GM12892 (cell line): ENCODE measurements at places on chromosomes 4 and X.

- no peak for DNase-seq
Measured at GRCh38 chr4:28227764-28228163, 1367.1 kb downstream of the STIM2 start.

DNA sequence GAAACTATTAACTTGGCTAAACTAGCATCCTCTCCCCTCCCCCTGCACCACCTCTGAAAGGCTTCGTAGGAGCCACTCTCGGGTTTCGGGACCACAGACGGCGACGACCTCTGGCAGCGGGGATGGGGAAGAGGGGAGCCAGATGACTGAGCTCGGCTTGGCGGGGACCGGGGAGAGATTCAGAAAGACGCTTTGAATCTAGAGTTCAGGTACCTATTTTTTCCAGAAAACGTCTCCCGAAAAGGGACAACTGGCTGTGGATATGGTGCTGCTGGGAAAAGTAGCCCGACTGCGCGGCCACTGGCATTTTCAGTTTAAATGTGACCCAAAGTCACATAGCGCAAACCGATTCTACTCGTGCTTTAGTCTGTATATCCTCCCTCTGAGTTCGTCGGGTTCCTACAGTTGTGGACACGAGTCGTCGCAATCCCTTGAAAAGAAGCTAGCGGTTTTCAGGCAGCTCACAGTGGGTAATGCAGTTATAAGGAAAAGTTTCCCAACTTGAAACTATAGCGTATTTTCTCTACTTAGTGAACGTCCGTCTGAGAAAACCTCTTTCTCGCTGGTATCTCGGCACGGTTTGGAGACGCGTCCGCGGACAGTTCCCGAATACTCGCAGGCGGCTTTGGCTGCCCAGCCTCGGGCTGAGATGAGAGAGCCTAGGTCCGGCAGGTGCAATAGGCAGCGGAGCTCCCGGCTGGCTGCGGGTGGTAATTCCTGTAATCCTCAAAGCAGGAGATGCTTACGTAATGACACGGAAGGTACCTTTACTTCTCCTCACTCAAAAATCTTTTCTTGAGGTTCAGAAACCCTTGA lies 1.3 kb downstream of the PARM1 start:
- peak; percentile 29 for DNase-seq

DNA sequence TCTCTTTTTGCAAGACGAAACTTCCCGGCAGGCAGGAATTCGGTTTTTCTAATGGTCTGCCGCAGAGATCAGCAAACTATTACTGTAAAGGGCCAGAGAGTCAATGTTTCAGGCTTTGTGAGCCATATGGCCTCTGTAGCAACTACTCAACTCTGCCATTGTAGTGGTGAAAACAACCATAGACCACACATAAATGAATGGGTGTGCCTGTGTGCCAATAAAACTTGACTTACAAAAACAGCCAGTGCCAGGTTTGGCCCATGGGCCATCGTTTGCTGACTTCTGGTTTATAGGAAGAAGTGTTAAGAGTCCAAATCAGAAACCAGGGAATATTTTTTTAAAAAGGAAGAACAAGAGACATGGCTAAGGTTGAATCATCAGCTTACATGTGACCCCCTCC lies 163.0 kb downstream of the SH3KBP1 start:
- DNase-seq, result no peak

- no peak for DNase-seq
Measured at GRCh38 chr4:19346636-19347035, 905.1 kb upstream of the SLIT2 start.

GRCh38 chrX:31547416-31547815 lies 475.6 kb upstream of the FTHL17 start:
- no peak for DNase-seq

DNA sequence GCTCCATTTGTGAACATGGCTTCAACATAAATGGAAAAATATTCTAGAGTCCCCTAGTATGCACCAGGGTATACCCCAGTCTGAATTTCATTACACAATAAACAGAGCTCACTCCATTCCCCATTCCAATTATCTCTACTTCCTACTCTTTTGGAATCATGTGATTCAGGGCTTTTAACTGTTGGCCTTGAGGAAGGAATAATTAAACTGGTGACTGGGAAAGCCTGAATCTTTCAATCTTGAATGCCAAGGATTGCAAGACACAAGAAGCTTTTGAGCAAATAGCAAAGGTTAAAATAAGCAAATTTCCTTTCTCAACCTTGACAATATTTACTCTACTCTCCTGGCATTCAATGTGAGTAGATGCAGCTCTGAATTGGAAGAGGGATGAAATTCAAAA lies 77.5 kb upstream of the INPP4B start:
- DNase-seq, result no peak

DNA sequence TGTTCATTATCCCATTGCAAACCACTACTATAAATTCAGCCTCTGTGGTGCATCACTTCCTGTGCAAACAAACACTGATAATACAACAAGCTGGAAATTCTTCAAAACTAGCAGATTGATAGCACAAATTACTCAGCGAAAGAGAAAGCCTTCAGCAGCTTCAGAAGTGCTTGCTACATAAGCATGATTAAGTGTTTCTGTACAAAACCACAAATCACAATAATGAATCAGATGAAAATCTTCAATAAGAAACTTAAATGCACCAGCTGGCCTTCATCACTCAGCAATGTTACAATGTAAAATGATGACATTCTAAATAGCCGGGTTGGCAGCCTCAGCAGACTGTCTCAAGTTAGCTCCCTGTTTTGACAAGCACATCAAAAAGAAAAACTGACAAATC lies 262.2 kb downstream of the SPOCK3 start:
- DNase-seq, result no peak

DNA sequence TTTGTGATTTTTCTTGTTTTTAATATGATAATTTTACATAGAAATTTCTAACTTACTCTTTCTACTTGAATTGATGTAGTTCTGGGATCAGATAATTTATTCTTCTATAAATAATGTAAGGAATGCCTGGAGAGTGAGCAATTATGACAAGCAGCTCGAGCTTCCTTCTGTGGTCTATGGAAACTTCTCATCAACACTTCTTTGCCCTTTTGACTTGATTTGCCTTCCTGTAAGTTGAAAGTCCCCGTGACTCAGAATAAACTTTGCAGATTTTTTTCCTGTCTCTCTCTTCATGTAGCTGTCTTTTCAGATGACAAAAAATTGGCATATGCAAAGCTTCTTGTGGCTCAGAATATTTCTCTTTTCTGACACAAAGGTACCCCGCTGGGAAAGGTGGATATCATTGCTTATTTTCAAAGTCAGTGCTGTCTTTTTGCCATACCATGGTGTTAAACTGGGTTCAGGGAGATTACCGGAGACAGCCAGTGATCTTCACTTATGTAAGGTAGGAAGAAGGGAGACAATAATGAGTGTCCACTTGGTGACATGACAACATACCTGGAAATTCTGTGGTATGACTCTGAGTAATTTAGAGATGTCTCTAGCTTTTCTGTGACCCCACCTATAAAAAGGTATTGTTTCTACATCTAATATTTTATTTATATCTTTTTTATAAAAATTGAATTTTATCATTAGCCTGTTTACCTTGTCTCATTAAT lies 278.6 kb upstream of the GNPDA2 start:
- DNase-seq, result no peak

DNA sequence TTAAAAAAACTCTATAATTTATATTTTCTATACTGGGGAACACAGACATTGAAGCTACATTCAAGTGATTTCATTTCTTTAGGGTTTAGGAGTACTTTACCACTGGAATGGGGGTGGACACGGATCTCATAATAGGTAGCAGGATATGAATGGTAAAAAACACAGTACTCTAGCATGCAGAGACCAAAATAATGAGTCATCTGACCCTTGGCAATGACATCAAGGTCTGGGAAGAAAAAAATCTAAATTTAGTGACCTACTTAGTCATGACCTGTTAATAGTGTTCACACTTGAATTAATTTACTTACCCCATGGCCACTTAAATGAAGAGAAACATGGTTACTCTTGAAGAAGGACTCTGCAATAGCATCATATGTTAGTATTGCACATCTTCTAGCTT lies 187.9 kb downstream of the EPHA5 start:
- DNase-seq, result no peak

DNA sequence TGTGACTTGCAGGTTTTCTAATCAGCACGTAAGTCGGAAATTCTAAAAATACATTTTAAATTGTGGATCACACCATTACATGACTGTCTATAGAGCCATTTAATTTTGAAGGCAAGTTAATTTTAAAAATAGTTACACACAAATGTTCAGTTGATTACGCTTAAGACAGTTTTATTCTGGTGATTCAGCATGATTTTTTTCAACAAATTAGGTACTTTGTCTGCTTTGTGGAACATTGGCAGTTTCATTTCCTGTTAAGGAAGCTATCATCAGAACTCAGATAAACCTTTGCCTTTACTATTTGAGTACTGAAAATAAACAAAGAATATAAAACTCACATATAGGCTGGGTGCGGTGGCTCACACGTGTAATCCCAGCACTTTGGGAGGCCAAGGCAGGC lies 19.5 kb downstream of the SAT1 start:
- DNase-seq, result no peak

DNA sequence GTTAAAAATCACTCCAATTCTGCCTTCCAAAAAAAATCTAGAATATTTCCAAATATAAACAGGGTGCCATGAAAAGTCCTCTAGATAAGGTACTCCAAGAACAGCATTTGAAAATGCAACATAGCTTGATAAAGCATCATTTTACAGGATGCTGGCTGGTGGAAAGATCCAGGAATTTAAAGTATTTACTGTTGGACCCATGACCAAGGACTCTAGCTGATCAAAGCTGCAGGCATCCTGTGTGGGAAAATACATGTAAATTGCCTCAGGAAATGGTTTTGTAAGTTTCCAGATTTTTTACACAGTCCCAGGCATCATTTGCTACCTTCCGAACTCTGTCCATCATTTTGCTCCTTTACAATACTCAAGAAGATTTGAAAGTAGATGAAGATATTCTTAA lies 164.4 kb downstream of the GRIA3 start:
- no peak for DNase-seq

- DNase-seq, result peak; percentile 15
Measured at GRCh38 chrX:107826238-107827029, 768 bp downstream of the MID2 start.

GRCh38 chr4:84319124-84319523 lies 180.0 kb downstream of the NKX6-1 start:
- no peak for DNase-seq
